Mesenteric fat pad (tissue), 1 donor: ENCODE measurements at places on chromosomes 12 and 14. TPM values are rescaled to one million over a fixed set of nuclear protein-coding genes. Genes with fewer than 3 reads are reported as not detected.

The MYH7 gene
- total RNA-seq: not detected

The LRP1-AS gene
- total RNA-seq: not detected

The NAV3 gene
- total RNA-seq: 16.6 TPM

DNA sequence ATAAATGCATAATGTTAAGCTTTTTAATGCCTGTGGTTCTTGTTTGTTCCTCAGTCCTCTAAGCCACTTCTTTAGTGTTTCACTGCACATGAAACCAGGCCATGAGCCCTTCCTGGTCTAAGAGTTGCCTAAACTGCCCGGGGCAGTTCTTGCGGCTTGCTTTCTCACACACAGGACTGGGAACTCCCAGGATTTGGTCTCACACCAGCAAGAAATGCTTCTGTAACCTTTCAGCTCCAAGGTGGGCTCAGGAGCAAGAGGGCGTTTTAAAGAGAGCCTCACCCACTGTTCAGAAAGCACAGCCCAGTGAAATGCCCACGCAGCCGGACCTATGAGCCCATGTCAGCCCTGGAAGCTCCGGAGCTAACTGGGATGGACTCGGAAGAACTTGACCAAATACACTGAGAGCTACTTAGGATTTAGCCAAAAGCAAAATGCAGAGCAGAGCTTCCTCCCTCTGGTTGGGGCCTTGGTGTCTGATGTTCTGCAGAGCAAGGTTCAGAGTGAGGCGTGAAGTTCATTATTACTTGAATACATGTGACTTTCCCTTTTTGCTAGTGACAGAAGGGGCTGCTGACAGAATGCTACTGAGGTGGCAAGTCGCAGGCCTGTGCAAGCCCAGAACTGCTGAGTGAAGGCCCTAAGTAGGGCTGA lies 23.4 kb downstream of the SLC25A29 start:
- peak; percentile 53 for DNase-seq

DNA sequence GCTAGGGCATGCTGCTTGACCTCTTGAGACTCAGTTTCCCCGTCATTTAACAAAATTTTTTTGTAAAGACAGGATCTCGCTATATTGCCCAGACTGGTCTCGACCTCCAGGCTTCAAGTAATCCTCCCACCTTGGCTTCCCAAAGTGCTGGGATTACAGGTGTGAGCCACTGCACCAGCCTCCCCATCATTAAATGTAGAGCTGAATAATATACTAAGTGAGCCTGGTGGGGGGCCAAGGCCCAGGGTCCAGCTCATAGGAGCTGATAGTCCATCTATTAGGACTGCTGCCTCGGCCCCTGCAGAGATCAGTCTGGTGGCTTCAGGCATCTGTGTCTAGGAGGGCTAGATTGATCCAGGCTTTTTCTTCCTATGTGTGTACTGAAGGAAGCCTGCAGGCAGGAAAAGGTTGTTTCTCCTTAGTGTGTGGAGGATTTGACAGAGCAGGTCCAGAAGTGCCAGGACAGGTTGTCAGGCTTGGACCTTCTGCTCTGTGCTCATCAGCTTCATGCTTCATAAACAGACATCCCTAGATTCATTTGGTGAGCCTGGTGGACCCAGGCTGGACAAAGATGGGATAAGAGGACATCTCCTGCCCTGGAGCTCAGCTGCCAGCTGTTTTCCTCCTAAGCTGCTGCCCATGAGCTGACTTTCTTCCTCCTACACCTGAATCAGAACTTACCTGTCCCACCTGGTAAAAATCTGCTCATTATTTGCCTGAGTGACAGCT lies 135.4 kb downstream of the ZFP36L1 start:
- DNase-seq: no peak

GRCh38 chr12:113876160-113876559 lies 90.0 kb downstream of the RBM19 start:
- no peak for DNase-seq

GRCh38 chr14:84856751-84857534 lies 673.0 kb upstream of the FLRT2 start:
- no peak for DNase-seq

The PLEKHG7 gene
- not detected for total RNA-seq
